Large intestine (tissue), 12 donors: ENCODE measurements at places on chromosomes 16 and 17.

- DNase-seq = no peak
Measured at GRCh38 chr16:72924537-72924926, 123.4 kb downstream of the ZFHX3 start.

GRCh38 chr16:23557779-23558702 is 514 bp downstream of the UBFD1 start:
- DNase-seq = no peak

DNA sequence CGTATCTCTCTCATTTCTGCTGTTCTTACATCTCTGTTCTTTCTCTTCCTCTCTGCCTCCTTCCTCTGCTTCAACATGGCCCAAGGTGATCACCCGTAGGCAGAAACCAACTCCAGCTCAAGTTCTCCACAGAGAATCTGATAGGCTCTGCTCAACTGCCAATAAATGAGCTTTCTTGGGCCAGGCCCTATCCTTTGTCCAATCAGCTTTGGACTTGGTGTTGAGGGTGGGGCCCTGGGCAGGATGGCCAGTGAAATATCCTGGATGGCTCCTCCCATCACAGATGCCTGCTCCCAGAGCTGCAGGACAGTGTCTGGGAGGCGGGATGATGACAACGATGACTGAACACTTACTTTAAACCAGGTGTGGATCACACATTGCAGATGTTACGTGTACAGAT is 17.4 kb upstream of the BRD7 start:
- no peak for DNase-seq

- DNase-seq = no peak
Measured at GRCh38 chr17:67557921-67558320, 159.8 kb upstream of the NOL11 start.

- DNase-seq = peak; percentile 91
Measured at GRCh38 chr17:81821603-81822311, 11.3 kb downstream of the MCRIP1 start.

DNA sequence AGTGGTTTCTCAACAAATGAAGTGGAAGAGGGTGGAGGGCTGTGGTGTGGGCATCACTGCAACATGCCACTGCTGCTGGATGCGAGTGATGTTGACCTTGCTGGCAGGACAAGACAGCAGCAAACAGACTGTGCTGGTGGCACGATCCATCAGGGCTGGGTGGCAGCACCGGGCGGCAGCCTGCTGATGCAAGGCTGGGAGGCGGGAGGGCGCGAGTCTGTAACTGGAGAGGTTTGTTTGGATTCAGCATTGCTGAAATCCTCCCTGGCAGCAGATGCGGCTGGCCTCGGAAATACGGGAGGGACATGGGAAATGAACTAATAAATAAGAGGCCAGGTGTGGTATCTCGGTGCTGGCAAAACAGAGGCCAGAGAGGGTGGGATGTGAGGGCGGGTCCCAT is 224.2 kb downstream of the ENGASE start:
- no peak for DNase-seq

DNA sequence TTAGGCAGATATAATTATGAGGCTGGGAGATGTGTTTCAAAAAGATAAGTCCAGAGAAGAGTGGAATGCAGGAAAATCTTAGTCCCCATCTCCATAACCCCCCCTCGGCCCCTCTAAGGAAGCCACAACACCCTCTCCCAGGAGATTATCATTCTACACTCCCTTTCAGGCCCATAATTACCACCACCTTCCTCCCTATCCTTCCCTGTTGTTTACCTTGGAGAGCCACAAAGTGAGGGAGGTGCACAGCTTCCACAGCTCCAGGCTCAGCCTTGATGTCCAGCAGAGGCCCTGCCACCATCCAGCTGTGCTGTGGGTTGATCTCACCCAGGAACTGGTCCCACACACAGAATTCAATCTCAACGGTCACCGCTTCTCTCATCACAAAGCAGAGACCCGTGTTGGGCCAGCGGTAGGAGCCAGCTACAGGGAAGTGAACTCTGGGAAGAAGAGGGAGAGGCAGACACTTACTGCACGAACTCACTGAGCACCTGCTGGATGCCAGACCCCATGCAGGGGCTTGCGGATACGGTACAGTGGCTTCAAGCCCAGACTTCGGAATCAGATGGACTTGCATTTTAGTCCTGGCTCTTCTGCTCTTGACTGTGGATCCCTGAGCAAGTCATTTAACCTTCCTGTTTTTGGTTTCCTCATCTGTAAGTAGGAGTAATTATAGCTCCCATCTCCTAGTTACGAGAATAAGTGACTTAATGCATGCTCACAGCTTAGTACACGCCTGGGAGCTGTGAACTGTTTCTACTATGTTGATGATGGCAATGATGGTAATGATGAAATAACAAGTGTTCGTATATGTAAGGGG is 44.1 kb downstream of the MIS12 start:
- no peak for DNase-seq

GRCh38 chr17:17959520-17960361 is 12.5 kb downstream of the TOM1L2 start:
- peak; percentile 59 for DNase-seq

DNA sequence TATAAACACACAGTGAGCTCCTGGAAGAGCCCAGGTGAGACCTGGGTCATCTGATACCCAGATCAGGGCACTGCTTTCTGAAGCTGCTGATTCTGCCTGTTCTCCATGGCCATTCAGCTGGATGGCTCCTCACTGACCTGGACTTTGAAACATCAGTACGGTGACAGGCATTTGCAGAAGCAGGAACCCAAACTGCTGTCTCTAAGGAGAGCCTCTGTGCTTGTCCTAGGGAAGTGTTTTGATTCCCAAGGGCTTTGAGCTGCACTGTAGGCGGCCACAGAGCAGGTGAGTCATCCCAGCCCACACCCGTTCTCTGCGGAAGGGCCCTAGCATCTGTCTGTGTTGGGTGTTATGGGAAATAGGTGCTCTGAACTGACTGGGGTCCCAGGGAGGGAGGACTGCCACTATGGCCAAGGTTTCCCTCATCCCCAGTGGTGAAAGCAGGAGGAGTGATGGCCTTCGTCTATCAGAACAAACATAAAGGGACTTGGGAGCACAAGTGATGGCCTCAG is 60.7 kb upstream of the ADCY9 start:
- DNase-seq = peak; percentile 47

- DNase-seq = peak; percentile 35
Measured at GRCh38 chr17:55722742-55723487, at the start of gene TMEM100. TMEM100 (minus strand) TSS chr17:55722864; CDS start chr17:55721070, 1,794 bp downstream.

GRCh38 chr17:13410874-13411273 is 190.9 kb downstream of the HS3ST3A1 start:
- DNase-seq = peak; percentile 42

- no peak for DNase-seq
Measured at GRCh38 chr17:6870841-6871240, 39.3 kb upstream of the TEKT1 start.

GRCh38 chr16:70252355-70252988 is 732 bp upstream of the EXOSC6 start:
- no peak for DNase-seq

- no peak for DNase-seq
Measured at GRCh38 chr17:1720856-1721386, 3.6 kb upstream of the WDR81 start.

- no peak for DNase-seq
Measured at GRCh38 chr17:57385975-57386374, 129.7 kb downstream of the MSI2 start.

DNA sequence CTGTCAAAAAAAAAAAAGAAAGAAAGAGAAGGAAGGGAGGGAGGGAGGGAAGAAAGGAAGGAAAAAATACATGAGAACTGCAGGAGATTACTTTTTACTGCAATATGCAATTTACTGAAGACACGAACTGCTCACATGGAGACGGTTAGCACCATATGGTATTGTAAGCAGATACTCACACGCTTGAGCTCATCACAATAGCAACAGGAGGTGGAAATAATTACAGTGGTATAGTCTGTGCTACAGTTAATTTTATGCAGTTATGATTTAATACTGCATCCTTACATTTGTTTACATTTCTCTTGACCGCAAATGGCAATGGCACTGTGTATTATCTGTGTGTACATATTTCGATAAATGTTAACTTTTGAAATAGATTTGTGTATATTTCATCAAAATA is 21.4 kb upstream of the SLC46A1 start:
- DNase-seq = no peak

- no peak for DNase-seq
Measured at GRCh38 chr17:74424657-74425056, 7.2 kb upstream of the GPRC5C start.

DNA sequence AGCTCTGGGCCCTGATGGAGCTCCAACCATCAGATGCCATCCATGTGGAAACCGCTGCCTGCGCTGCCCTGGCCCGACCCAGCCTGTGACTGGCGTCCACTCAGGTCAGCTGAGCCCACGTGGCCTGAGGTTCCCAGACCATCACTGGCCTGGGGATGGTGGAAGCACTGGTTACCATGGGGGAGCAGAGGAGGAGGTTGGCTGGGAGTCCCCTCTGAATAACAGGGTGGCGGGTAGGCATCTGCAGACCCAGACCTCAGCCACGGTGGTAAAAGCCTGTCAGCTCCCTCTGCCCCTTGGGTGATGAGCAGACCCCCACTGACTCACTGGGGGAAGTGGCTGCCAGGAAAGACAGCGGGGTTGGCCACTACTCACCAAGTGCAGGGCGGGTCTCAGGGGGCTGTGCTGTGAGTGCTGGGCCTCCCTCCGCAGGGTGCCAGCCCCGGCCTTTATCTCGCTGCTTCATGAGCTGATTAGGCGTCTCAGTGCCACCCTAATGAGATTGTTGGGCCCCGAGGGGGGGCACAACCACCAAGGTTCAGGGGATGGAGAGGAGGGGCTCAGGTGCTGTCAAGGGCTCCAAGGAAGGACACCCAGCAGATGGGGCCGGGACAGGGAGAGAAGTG is at the start of gene PDE6G:
Gene PDE6G (minus strand): TSS at position 425 of the 626 bp plus-strand sequence. CDS start 3,237 bp downstream, outside the sequence.
- DNase-seq = no peak

DNA sequence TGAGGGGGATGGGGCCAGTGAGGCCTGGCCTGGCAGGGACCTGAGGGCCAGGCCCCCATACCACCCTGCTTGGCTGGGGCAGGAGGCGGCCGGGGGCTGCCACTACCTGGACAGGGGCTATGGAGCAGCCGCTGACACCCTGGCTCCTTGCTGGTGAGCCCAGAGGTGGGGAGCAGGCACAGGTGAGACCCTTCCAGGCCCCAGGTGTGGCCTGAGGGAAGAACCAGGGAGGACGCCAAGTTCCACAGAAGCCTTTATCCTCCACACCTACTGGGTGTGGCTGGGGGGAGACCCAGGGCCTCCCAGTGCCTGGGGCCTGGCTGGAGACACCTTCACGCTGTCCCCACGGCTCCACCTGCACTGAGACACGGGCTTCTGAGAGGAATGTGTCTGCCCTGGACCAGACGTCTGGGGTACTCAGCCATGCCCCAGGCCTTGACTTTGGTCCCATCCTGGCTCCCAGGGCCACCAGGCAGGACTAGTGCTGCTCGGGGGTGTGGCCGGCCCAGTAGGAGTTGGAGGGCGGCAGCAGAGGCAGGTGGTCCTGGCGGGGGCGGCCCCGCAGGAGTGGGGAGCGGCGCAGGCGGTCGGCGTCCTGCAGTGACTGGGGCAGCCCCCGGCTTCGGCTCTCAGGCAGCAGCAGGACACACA is 4.7 kb downstream of the SLC22A31 start:
- no peak for DNase-seq

GRCh38 chr16:71771571-71771970 is 37.1 kb downstream of the AP1G1 start:
- no peak for DNase-seq

- DNase-seq = no peak
Measured at GRCh38 chr17:40176754-40177110, 538 bp upstream of the RAPGEFL1 start.

- no peak for DNase-seq
Measured at GRCh38 chr17:70242781-70243437, 73.6 kb downstream of the KCNJ2 start.

DNA sequence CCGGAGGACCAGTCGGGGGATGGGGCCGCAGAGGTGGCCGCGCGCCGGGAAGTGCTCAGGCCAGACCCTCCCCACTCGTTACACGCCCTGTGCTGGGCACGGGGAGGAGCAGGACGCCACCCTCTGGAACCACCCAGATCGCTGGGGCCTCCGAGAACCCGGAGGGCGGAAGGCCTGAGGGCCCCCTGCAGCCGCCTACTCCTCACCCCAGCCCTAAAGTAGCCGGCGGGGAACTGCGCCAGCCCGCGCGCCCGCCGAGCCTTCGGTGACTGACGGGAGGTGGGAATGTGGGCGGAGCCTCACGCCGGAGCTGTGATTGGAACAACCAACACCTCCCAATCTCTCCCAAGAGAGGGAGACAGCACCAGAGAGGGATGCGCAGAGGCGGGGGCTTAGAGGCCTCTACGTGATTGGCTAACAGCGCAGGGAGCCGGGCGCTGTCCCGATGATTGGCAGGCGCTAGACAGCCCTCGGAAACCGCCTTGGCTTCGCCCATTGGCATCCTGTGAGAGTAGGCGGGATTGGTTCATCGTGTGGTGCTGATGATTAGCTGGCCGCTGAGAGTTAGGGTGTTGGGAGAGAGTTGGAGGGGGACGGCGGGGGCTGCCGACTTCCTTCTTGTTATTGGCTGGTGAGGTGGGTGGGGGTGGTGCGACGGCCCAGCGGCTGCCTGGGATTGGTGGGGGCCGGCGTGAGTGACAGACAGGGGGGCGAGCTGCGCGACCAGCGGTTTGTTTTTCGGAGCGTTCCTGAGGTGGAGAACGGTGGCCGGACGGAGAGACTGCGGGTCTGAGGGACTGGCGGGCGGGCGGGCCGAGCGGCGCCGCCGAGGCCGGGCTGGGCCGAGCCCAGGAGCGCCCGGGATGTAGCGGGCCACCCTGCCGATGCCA is at the start of gene MAP3K3:
Gene MAP3K3 (plus strand): TSS at position 734 of the 890 bp plus-strand sequence. CDS start 343 bp downstream, outside the sequence.
- DNase-seq = peak; percentile 100

GRCh38 chr16:81657224-81657623 is 121.9 kb upstream of the PLCG2 start:
- no peak for DNase-seq

DNA sequence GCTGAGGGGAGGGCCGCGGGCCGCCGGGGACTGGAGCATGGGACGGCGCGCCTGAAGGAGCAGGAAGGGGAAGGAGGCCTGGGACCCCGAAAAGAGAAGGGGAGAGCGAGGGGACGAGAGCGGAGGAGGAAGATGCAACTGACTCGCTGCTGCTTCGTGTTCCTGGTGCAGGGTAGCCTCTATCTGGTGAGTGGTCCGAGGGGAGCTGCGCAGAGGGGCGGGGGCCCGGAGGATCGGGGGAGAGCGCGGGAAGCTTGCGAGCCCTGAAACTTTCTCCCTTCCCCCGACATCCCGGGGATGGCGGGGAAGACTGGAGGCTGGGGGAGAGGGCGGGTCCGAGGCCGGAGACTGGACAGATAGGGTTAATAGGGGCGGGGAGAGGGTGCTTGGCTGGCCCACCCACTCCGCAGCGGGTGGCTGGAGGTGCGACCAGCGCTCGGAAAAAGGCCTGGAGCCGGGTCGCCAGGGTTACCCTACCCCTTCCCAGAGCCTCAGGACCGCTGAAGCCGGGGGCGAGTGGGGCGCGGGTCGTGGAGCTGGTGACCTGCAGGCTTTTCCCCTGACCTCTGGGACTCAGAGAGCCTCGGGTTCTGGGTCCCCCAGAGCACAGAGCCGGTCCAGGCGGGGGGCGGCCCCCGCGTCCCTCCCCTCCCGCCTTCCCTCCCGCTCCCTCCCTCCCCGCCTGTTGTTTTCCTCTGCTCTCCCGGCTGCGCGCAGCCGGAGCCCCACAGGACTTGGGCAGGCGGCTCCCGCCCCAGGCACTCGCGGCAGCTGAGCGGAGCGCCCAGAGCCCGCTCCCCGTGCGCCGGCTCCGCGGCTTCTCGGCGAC is 631 bp downstream of the NXPH3 start:
- DNase-seq = no peak
